ENCODE measurements at places on chromosomes 5 and 9.

DNA sequence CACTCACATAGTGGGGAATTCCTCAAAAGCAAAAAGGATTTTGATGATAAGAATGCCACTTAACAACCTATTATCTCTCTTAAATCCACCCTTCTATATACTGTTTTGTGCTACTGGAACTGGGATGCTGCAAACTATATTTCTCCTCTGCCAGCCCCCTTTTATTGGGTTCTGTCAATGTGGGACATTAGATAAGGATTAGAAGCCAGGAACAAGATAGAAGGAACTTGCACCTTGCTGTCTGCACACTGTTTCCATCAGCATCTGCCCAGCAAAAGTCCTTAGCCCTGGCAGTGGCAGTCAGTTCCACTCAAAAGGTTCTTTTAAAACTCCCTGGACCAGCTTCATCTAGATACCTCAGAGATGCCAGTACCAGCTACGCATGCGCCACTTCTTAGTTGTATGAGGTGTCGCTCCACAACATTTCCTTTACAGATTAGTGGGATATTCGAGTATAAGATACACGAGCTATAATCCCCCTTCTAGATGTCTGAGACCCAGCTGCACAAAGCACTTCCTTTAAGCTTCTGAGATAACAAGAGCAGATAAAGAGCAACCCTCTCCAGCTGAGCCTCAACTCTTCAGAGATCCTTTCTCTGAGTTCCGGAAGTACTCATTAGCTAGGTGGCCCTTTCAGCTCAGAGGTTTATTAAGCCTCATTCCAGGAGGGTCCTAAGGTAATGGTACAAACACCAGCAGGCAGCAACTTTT lies 45.3 kb downstream of the CERT1 start:
- DNase-seq = no peak

DNA sequence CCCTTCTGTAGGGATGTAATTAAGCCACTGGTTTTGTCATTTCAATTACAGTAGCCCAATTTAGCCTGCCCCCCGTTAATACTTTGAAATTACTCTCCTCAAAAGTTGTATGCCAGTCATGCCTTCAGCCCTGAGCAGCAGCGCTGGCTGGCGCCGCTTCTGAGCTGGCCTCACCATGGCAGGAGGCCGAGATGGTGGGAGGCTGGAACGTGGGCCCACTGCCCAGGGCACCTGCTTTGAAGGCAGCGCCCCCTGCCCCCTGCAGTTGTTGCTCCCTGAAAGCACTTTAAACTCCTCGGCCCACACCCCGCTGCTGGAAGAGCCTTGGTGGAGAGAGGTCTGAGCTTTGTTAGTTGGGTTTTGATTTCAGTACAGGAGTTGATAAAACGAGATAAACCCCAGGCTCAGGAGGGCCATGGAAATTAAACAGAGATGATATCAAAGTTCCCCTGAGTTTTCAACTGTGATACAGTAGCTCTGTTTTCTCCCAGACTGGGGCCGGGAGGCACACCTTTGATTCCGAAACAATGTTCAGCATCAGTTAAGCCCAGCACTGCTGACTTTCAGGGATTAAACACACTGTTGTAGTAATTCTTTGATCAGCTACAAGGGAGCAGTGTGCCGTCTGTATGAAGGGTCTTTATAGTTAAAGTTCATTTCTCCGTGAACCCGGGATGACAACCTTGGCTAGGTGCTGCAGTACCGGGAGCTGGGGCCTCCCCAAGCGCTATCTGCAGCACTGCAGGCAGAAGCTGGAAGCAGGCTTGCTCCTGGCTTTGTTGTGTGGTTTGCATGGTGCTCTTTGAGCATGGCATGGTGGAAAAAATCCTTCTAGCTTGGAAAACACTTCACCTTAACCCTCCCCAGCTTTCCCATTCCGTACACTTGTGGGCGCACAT lies 9.5 kb downstream of the MVB12B start:
- DNase-seq = no peak

DNA sequence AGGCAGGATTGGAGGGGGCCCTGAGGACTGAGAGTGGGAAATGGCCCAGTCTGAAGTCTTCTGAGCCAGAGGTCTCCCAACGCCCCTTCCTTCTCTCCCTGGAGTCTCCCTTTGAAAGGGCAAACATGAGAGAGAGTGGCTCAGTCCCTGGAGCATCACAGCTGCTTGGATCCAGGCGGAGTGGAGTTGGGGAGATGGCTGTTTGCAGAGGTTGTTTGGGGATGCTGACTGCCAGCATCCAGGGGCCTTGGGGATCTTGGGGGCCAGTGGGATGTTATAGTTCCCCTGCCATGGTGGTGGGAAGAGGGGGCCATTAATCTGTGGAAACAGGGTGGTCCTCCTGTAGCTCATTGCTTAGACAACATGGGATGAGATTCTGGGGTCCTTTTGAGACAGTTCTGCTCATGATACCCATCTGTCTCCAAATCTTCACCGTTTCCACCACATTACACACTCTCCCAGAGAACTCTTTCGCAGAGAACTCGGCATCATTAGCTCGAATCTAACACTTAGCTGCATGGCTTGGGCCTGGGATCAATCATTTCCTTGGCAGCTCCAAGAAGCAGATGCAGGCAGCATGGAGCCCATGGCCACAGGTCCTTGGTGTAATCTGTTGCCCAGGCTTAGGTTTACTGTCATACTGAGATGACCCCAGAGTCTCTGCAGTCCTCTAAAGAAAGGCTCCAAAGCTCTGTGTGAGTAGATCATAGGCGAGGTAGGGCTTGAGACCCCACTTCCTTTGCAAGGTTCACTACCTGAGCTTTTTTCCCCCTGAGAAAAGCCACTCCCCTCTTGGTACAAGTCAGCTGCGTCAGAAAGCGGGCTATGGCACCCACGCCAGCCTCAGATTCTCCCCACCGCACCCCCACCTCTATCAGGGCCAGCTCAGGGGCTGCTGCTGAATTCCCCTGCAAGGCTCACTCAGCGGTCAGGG lies 54.4 kb upstream of the SH3PXD2B start:
- DNase-seq = no peak

DNA sequence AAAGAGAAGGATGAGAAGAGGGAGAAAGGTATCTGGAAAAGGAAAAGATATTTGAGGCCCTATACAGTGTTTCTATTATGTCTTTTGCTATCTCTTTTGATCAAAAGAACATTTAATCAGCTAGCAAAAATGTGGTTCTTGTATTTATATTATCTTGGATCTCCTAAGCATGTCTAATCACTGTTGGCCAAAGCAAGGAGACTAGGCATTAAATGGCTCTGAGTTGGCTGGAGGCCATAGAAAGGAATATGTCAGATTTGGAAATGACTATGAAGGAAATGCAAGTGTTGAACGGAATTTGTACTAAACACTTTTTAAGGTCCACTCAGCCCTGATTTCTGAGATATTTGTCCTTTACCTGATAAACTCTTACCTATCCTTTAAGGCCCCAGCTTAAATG lies 22.4 kb upstream of the THG1L start:
- DNase-seq = peak; percentile 79

DNA sequence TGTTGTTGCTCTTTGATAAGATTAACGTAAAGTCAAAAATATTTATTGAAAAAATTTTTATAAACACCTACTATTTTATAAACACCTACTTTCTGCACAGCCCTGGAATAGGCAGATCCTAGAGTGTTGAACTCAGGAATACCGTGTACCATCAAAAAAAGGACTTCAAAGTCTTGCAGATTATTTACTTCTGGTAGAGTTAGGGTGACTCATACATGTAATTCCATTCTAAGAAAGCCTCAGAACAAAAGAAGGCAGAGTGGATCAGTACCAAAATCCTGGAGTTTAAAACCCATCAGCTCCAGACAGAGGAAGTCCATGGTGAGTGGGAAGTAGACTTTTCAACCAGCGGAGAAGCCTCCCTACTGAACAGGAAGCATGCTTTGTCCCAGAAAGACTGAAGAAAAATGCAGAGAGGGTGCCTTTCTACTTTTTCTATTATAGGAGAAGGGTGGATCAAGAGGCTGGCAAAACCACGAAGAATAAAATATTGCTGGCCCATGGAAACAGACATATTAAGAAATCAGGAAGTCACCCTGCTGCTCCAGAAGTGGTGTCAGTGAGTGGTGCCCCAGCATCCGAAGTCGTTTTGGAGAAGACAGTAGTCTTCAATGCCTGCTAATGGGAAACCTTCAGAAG lies 45.1 kb upstream of the DAB2 start:
- DNase-seq = peak; percentile 34

GRCh38 chr9:132669319-132669697 lies 475 bp downstream of the DDX31 start:
- DNase-seq = peak; percentile 82

DNA sequence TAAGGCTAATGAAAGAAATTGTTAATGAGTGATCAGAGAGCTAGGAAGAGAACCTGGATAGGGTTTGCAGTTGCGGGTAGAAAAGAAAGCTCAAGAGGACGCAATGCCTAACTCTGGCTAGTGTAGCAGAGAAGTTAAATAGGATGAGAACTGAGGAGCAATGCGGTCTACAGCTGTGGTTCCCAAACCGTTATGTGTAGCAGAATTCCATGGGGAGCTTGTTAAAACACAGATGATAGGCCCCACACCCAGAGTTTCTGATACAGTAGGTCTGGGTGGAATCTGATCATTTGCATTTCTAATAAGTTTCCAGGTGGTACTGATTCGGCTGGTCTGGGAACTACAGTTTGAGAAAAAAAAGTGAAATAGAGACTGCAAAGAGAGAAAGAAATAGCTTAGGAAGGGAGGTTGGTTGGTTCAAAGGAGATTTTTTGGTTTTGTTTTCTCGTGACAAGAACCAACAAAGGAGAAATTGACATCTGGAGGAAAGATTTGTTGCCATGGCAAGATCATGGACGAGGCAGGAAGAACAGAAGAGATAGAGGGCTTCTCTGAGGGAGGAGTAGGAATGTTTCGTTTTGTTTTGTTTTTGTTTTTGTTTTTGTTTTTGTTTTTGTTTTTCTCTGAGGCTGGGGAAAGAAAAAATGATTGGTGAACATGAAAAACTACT lies 276.1 kb downstream of the ARRDC3 start:
- DNase-seq = no peak

DNA sequence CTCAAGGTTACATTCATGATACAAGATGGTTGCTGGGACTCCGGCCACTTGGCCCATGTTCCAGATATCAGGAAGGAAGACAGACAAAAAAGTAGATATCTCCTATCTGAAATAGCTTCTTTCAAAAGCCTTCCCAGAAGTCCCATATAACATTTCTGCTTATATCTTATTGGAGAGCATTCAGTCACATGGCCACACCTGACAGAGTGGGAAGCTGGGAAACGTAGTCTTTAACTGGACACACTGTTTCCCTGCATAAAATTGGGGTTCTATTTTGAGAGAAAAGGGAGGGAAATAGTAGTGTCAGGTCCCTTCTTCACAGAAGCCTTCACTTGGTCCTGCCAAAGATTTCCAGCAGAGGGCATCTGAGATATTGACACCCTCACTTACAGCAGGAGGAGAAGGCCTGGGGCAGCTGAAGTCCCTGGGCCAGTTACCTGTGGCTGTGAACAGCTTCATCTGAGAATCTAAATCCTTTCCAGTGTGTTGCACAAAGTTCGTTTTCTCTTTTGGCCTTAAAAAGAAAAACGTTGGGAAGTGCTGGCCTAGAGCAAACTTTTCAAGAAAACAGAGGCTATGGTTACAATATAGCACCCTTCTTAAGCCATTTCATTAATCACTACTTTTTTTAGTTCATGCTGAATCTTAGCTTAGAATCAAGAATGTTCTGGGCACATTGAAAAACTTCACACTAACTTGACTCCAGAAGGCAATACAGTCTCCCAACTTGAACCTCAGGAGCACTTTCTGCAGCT lies 33.5 kb downstream of the SPEF2 start:
- peak; percentile 64 for DNase-seq

DNA sequence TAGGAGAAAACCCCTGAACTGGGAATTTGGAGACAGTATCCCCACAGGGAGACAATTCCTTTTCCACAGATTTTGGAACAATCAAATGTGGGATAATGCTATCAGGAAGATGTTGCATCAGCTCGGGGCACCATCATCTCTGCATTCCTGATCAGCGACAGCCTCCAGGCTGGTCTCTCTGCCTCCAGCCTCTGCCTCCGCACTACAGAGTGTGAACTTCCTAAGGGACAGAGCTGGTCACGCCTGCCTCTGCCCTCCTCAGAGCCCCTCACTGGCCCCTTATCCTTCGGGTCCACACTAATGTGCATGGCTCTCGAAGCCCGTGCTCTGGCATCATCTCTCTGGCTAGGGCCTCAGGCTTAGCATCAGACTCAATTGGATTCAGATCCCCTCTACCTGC lies 8.6 kb downstream of the FOXI1 start:
- DNase-seq = no peak

- DNase-seq = peak; percentile 6
These were observed 254.3 kb upstream of the KLF9 start for GRCh38 chr9:70668751-70669150.

DNA sequence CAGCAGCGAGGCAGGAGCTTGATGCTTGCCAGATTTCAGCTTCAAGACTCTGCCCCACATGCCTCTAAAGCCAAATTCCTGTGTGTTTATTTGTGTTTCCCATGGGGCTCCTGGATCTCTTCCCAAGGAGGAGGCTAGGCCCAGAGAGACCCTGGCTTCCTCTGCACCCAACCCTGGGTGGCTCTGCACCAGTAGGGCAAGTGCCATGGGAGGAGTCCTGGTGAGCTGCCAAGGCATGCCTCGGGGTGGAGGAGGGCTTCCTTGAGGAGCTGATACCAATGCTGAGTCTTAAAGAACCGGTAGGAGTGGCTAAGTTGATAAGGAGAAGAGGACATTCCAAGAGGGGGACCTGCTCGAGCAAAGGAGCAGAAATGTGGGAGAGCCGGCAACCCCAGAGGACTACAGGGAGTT lies 6.8 kb upstream of the TIFAB start:
- peak; percentile 80 for DNase-seq

GRCh38 chr5:174327317-174327864 lies 281.9 kb downstream of the NSG2 start:
- peak; percentile 88 for DNase-seq

DNA sequence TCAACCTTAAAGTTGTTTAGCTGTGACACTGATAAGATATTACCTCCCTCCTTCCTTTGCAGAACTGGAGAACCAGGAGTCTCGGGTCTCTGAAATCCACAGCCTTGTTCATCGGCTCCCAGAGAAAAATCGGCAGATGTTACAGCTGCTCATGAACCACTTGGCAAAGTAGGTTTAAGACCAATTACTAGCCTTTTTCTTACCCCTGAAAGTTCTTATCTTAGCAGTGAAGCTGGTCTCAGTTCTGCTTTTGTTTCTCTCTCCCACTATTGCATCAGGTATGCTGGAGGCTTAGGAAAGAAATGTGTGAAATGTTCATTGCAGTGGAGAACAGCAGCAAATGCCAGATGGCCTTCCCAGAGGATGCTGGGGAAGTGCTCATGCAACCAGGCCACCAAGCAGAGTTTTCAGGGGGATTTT lies 287.4 kb downstream of the ARHGAP26 start:
- no peak for DNase-seq

DNA sequence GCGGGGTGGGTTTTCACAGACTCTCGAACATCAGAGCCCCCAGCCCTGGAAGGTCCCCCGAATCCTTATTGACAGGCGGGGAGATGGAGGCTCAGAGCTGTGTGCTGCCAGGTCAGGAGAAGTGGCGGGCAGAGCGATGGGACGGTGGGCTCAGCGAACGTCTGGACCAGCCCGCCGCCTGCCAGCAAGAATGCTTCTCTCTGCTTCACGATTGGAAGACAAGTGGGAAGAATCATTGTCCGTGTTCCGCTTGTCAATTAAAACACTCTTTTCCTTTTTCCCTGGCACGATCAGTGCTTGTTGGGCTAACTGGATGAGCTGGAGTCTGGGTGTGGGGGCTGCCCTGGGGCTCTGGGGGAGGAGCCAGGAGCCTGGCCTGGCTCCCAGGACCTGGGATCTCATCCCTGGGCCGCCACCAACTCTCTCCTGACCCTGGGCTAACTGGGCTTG lies 1.6 kb downstream of the COL5A1 start:
- DNase-seq = peak; percentile 89

- no peak for DNase-seq
These were observed 421.3 kb downstream of the CAAP1 start for GRCh38 chr9:26471261-26471660.

Data from M059J (cell line).